Activated CD4-positive, alpha-beta T cell treated with anti-CD3 and anti-CD28 coated beads, Interleukin-2, Interleukin-6, amounts not matched to agents 100 ng/mL and 50 ng/mL, durations not matched to agents 16 hours and 8 hours (primary cell): ENCODE measurements at places on chromosomes 2 and 18.

GRCh38 chr2:223970343-223971128 lies 13.3 kb downstream of the MRPL44 start:
- DNase-seq: peak; percentile 71

GRCh38 chr2:95077861-95078603 lies 43.6 kb downstream of the MRPS5 start:
- DNase-seq: no peak

DNA sequence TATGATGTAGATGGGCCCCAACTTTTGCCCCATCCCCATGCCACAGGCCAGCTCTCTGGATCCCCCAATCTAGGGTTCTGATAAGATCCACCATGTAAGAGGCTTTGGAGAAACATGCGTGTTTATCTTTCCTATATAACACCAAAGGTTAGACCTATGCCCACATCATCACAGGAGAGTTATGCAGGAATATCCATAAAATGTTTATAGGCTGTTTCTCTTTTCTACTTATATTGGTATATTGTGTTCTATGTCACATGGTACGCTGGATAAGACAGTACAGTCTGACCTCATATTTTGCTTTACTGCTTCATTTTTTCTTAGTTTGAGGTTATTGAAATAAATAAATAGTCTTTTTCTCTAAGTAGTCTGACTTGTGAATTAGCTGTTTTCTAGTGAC lies 1013.9 kb upstream of the GYPC start:
- DNase-seq: no peak

DNA sequence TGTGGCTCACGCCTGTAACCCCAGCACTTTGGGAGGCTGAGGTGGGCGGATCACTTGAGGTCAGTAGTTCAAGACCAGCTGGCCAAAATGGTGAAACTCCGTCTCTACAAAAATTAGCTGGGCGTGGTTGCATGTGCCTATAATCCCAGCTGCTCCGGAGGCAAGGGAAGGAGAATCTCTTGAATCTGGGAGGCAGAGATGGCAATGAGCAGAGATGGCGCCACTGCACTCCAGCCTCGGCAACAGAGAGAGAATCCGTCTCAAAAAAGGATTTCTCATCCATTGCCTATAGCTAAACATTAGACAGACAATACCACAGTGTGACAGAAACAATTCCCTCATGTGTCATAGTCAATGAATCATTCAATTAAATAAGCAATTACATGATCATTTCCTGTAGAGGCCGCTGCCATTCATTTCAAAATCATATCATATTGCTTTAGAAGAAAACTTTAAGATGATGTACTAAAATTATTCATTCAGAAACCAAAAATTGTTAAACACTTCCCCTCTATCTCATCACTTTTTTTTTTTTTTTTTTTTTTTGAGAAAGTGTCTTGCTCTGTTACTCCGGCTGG lies 69.5 kb upstream of the TGIF1 start:
- peak; percentile 68 for DNase-seq
